NCI-H1092 (cell line): ENCODE measurements at places on chromosomes 4 and X.
A peak's percentile ranks its signal among the peaks of the same experiment; 100 is the strongest.

DNA sequence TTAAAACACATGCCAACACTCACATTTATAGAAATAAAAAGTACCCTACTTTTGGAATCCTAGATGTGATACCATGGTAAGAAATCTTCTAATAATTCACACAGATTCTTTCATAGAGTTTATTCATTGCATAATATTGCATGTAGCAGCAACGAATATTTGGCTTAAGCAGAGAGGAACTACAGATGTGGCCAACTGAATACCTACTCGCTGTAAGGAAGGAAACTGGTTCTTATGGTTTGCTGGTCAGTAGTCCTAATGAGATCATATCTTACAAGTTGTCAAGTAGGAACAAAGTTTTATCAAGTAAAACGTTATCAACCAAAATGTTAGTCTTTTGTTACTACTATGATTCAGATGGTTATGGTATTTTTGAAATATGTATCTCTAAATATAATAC is 996.1 kb downstream of the PDHA2 start:
- no peak for DNase-seq

GRCh38 chr4:105088110-105088879 is 58.4 kb upstream of the TET2 start:
- no peak for DNase-seq

DNA sequence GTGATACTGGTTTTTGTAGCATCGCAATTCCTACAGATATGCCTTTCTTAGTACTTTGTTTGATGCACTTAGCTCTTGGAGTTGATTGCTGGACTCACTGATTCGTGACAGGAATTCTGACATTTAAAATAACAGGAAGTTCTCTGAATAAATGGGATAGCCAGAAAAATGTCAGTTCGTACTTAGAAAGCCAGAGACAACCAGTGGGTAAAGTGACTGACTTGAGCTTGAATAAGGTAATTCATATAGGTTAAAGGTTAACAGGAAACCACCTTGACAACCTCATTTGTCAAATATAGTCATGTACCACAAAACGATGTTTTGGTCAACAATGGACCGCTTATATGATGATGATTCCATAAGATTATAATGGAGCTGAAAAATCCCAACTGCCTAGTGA is 181.4 kb downstream of the RPA4 start:
- no peak for DNase-seq

- peak; percentile 70 for DNase-seq
These were observed 21.4 kb downstream of the ZCCHC13 start for GRCh38 chrX:74325130-74326059.

DNA sequence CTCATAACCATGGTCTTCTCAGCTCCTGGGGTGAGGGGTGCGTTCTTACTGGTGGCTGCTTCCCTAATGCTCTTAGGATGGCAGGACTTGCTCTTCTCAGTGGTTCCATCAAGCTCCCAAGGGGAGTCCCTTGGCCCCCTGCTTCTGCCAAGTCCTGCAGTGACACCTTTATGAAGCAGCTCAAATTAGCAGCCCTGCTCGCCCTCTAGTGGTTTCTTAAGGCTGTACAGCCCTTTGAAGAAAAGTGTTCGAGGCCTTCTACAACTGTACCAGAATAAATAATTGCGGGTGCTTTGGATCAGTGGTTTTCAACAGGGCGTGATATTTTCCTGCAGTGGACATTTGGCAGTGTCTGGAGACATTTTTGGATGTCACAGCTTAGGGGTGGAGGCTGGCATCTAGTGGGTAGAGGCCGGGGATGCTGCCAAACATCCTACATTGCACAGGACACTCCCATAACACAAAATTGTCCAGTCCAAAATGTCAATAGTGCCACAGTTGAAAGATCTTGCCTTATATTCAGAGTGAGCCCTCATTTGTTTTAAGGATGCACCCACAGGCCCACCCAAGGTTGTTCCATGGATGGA is 204.7 kb upstream of the S100G start:
- DNase-seq = no peak
